NCI-H2171 (cell line): ENCODE measurements at places on chromosomes 2 and 18.
A peak's percentile ranks its signal among the peaks of the same experiment; 100 is the strongest.

GRCh38 chr2:101792208-101792607 is 94.7 kb downstream of the MAP4K4 start:
- no peak for DNase-seq

DNA sequence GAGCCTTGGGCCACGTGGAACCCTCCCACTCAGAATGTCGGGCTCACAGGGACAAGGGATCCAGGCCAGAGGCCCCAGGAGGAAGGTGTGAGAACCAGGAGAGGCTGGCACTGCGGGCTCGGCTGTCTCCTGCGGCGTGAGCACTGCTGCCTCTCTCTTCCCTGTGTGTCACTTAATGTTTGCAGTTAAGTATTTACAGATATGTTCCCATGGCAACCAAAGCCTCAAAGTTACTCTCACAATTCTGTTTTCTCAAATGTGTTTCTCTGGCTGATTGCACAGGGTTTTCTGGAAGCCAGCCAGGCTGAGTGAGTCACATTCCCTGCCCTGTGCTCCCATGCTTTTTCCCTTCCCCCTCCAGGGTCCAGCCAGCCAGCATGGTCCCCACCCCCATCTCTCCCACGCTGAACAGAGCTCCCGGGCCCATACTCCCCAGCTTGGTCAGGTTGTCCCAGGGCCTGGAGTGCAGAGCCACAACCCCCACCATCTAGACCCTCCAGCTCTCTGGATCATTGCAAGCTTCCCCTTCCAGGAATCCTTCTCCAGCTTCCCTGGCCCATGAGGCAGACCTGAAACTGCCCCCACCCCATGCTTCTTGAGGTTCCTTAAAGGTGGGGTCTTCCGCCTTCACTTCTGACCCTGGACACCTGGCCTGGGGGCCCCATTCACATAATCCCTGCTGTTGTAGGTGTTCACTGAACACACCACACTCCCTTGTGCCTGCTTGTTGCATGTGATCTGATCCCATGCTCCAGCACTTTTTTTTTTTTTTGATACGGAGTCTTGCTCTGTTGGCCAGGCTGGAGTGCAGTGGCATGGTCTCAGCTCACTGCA is 265.9 kb downstream of the CELF4 start:
- peak; percentile 95 for DNase-seq

DNA sequence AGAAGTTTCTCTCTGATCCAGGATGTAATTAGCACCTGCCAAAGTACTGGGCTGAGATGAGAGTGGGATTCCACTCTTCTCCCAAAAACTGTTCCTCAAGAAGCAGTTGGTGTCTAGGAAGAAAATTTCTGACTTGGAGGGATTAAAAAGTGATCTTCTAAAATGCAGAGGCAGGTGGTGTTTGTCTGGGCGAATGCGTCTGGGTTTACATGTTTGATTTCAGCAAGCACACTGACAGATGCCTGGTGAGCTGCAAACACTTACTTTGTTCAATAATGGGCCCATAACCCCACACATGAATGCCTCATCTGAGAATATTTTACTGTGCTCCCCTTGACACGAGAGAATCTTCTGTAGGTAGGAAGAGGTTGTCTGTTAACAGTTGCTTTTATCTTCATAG is 24.3 kb upstream of the KCNF1 start:
- peak; percentile 83 for DNase-seq

DNA sequence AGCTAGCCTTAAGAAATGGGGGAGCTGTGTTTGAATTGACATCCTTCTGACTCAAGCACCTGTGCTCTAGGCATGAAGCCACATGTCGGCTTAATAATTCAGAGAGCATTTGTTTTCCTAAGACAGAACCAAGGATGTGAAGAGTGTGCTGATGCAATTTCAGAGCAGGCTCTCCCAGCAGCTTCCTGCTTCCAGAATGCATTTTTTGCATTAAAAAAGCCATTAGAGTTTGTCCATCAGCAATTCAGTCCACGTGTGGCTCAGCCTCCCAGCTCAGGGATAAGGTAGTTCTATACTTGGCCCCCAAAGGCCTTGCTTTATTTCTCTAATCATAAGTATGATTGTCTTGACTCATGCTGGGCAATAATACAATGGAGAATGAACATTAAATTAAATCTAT is 37.7 kb downstream of the DOCK10 start:
- DNase-seq: no peak

DNA sequence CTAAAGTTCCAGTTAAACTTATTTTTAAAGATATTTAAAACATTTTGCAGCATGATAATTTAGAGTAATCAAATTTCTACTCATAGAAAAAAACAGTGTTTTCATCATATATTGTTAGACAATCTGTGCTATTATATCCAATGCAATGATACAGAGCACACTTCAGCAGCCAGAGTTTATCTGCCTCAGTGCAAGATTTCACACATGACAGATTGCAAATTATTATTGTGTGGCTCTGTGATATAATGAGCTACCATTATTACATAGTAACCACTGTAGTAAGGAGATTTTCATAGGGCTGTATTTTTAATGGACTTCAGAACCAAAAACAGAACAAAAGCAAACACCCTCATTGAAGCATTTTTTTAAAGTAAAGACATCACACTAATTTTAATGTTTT is 762.4 kb downstream of the DSC3 start:
- no peak for DNase-seq

GRCh38 chr2:179454443-179455171 is 190.0 kb upstream of the SESTD1 start:
- no peak for DNase-seq

GRCh38 chr2:224628416-224628815 is 43.3 kb upstream of the CUL3 start:
- no peak for DNase-seq

DNA sequence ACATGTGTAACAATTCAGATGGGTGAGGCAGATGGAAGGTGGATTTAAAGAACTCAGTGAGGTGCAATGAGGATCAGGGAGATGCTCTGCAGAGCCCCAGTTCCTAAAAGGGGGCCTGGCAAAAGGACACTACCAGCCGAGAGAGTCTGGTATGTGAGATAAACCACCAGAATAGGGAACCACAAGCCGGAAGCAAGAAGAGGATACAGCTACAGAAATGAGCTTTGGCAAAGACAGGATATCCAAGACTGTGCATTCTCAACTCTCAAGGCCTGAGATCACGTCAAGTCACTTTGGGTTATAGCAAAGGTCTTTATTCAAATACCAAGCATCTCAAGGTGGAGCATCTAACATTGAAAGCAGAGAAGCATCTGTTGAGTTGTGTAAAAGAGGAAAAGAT is 293.5 kb downstream of the ARHGAP15 start:
- no peak for DNase-seq

- peak; percentile 96 for DNase-seq
These were observed 35.4 kb downstream of the INPP4A start for GRCh38 chr2:98479959-98480524.

GRCh38 chr2:7736646-7737305 is 819.6 kb downstream of the RNF144A start:
- DNase-seq: no peak

DNA sequence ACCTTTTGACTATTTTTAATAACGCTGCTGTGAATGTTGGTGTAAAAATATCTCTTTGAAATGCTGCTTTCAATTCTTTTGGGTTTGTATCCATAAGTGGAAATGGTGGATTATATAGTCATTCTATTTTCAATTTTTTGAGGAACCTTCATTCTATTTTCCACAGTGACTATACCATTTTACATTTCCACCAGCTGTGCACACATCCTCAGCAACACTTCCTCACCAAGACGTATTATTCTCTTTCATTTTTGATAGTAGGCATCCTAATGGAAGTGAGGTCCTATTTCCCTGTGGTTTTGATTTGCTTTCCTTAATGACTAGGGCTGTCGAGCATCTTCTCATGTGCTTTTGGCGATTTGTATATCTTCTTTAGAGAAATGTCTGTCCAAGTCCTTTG is 14.8 kb downstream of the CASP10 start:
- DNase-seq: no peak

DNA sequence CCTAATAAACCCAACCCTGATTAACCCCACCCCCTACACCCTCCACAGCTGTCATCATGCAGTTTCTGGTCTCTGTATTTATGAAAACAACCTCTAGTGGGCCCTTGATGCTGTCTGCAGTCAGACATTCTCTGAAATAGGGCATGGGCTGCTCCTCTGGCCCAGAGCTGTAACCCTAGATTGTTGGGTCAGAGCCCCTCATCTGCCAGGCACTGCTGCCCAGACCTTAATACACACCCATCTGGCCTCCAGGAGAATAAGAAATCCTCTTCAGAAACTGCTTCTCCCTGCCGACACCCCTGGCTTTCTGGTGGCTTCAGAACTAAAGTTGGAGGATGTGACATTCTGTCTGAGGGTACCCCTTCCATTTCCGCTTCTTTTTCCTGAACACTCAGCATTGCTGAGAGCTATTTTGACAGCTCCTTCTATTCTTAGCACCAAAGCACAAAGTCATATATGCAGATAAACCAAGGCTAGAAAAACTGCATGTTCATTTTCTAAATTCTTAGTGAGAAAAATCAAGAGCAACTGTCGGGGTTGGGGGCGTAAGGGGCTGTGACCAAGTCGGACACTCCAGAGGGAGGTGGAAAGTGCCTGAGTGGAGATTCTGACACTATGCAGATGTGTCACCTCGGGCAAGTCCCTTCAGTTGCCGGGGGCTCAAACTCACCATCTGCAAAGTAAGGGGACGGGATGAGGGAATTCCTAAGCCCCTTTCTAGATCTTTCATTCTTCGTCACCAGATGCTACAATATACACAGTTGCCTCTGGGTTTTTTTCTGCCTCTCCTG is 28.7 kb downstream of the SRSF7 start:
- no peak for DNase-seq

DNA sequence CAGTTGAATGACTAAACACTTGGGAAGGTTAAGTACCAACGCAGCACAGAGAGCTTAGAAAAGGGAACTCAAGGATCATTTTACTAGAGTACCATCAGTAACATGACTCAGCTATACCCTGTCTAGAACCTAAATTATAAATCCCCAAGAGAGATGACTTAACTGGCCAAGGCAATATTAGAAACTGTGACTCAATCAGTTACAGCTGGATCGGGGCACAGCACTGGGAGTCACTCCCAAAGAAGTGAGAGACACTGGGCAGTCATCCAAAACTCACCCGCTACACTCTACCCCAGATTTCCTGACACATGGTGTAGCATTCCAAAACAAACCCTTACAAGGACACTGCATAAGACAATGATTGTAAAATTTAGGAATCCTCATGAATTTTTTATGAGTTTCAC is 17.7 kb downstream of the IWS1 start:
- DNase-seq: peak; percentile 69

GRCh38 chr2:52570716-52571115 is 1196.9 kb upstream of the CHAC2 start:
- DNase-seq: no peak

DNA sequence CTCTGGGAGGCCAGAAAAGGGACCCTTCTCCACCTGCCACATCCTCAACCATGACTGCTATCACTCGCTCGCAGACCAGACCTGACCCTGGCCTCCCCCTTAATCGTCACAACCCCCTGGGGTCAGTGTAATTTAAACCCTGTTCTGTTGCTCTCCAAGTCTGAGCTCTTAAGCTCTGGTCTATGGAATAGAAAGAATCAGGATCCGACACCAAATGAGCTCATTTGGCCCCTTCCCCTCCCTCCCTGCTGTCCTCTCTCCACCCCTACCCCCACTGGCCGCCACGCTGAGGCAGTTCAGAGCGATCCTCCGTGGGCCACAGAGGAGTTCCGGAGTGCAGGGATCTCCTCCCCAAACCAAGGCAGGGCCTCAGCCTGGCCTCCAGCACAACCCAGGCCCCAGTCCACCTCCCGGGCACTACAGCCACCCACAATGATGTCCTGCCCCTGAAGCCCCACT is 5.3 kb downstream of the DNMT3A start:
- DNase-seq: no peak

DNA sequence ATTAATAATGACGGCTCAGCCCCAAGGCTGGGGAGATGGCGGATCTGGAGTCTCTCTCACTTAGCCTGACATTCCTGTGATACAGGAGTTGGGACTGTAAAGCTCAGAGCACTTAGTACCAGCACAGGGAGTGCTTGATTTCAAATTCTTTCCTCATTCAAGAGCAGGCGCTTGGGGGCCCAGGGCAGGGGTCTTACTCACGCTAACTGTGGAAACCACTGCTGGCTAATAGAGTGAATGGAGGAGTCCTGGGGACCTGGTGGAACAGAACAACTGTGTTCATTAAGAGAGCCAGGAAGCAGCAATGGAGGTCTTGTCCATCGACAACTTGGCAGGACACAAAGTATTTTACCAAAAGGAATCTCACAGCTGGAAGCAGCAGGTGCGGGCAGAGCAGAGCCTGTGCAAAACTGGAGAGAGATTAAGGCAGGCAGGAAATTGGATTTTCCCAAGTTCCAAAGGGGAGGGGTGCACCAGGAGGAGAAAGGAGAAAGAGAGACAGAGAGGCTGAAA is 358.9 kb downstream of the TNS1 start:
- no peak for DNase-seq

DNA sequence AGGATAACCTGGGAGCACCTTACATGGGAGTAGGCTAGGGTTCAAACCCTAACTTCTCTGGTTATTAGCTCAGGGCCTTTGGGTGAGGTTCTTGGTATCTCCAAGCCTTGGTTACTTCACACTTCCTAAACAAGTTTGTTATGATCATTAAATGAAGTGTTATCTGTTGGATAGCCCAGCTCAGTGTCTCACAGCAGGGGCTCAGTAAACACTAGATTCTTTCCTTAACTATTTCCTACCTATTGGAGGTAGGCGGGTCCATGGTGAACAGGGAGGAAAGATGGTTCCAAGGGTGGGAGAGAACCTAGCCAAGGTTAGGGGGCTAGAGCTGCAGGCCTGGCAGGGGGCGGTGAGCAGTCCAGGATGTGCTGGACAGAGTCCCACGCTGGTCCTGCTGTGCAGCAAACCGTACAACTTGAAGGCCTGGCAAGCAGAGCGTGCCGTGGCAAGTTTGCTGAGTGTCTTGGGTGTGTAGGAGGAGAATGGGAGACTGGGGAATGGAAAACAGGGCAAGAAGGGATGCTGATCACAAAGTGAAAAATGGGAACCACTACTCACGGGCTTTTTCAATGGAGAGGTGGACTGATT is 259.1 kb downstream of the PRKCE start:
- no peak for DNase-seq

DNA sequence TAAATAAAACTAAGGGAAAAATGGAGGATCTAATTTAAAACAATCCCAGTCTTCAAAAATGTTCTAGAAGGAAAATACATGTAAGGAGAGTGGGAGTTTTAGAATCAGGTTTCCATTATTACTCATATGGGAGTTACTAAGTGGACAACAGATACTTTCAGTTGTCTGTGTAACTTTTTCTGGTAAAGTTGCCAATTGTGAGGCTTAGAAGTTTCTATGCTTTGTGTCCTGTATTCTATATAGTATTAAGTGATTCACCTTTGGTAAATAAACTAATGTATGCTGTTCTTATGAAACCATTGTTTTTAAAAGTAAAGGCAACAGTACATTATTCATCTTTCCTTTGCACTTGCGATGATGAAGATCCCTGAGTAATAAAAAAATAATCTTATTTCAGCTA is 274.9 kb downstream of the NR4A2 start:
- no peak for DNase-seq

GRCh38 chr2:138494265-138494966 is 7.2 kb upstream of the SPOPL start:
- DNase-seq: no peak

DNA sequence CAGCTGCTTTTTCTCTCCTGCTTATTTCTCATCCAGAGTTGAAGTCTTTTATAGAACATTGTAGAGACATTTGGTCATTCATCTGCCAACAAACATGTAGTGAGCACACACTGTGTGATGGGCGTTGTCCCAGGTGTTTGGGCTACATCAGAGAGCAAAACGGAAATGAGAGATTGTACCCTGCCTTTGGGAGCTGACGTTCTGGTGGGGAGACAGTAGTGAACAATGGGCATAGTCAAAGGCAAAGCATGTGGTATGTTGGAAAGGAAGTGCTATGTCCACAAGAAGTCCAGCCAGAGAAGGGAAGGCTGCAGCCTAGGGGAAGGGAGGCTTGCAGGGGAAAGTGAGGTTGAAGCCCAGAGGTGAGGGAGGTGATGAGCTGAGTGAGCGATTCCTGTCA is 78.1 kb downstream of the PIEZO2 start:
- no peak for DNase-seq
